ENCODE measurements at places on chromosomes 1 and 21.

- DNase-seq: peak; percentile 82
Observed at GRCh38 chr1:24966724-24967346, 36.8 kb upstream of the RUNX3 start.

GRCh38 chr1:1065265-1065939 lies 8.7 kb downstream of the RNF223 start:
- DNase-seq: no peak

- no peak for DNase-seq
Observed at GRCh38 chr1:11881749-11882441, 23.1 kb upstream of the NPPB start.

DNA sequence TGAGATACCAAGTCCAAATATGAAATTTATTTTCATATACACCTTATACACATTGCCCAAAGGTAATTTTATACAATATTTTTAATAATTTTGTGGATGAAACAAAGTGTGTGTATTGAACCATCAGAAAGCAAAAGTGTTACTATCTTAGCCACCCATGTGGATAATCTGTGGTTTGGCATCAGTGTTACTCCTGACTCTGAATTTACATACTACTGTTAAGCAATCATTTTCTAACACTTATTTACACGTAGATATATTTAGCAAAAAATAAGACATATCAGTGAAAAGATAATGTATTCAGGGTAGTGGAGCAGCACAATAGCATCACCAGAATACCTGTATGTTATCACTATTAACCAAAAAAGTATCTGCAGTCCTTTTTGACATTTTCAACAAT lies 23.8 kb downstream of the DENND2D start:
- no peak for DNase-seq

DNA sequence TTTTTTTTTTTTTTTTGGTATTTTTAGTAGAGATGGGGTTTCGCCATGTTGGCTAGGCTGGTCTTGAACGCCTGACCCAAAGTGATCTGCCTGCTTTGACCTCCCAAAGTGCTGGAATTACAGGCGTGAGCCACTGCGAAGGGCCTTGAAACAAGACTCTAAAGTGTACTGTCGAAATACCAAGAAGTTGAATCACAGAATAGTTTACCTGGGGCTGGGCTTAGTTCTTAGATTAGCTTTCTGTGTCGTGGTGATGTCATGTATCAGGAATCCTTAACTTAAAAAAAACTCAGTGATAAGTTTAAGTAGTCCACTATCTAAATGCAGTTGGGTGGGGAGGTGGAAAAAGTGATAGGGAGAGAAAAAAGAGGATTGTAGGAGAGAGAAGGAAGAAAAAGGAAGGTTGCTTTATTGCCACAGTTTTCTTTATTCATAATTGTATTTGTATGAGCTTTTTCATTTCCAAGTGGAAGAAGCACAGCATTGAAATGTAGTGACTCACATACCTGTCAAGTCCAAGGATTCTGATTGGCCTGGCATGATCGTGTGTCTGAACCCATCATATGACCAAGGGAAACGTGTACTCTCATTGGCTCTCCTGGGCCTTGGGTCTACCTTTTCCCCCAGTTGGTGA lies 13.4 kb downstream of the ITSN1 start:
- DNase-seq: no peak

- DNase-seq: no peak
Observed at GRCh38 chr1:201332616-201333335, 44.7 kb downstream of the TNNT2 start.

DNA sequence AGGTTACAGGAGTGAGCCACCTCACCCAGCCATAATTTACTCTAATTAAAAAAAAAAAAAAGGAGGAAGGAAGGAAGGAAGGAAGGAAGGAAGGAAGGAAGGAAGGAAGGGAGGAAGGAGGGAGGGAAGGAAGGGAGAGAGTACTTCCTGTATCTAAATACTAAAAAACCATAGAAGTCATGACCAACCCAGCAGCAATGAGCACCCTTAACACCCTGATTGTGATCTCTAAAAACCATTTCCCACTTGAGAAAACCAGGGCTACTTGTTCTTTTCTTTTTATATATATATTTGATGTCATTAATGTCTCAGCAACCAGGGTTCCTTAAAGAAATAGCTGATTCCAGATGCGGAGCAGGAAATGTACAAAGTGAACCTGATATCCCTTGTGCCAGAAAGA lies 31.2 kb downstream of the ARID4B start:
- no peak for DNase-seq

DNA sequence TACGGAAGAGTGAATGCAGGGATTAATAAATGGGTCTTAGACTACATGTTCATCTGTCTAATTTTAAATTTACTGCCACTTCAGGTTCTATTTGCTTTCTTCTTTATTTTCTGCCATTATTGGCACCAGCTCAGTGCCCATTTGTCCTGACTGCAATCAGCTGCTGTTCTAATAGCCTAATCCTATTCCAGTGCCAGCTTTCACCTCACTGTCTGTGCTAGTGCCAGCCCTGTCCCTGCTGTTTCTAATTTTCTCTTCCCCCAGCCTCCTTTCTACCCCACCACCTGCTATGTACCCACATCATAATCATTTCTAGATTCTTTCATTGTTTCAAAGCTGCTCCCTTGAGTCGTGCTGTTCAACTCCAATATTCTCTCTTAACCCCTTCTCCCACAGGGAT lies 86.4 kb downstream of the KCNK1 start:
- no peak for DNase-seq

DNA sequence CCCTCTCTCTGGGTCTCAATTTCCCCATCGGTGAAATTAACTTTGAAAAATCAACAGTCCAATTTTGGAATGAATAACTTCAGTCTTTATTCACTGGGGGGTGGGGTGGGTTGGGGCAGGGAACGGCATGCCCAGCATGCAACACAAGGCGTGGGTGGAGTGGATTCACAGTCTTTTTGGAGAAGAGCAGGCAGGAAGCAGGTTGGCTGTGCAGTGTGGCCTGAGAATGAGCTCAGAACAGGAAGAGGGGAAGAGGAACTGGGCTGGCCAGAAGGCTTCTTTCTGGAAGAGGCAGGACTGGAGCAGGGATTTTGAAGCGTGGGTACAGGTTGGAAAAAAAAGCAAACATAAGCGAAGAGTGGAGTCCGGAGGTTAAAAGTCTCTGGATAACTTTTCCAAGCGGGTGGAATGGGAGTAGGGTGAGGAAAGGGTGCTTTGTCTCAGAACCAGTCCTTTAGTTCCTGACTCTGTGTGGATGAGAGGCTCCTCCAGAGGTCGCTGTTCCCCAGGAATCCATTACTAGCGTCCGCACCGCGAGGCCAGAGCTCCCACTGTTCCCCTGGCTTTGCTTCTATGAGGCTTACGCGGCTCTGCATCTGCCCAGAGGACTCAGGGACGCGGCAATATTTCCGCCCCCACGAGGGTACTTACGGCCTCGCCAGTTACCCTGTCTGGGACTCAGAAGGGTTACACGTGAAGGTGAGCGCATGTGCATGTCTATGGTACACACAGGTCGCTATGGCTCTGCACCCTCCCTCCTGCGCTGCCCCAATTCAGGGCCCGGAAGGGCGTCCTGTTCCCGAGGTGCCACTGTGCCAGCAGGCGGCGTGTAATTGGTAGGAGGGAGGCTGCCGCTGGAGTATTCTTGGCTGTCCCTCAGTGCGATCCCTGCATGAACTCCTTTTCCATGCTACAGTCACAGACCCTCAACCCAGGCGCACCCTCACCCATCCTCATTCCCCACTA lies 5.5 kb upstream of the FOXD2 start:
- no peak for DNase-seq

DNA sequence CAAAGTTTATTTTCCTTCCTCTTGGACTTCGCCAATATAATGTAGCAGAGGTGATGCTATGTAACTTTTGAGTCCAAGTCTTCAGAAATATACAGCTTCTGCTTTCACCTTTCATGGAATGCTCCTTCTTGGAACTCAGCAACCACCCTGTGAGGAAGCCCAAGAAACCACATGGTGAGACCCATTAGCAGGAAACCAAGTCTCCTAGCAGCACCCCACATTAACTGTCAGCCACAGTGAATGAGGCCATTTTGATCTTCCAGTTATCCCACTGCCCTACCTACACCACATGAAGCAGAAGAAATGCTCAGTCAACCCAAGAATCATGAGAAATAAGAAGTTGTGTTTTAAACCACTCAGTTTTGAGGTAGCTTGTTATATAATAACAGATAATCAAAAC lies 58.2 kb downstream of the PAPPA2 start:
- no peak for DNase-seq

GRCh38 chr21:31629972-31630711 lies 29.4 kb upstream of the SOD1 start:
- no peak for DNase-seq

- DNase-seq: no peak
Observed at GRCh38 chr1:244160455-244161235, 109.6 kb downstream of the ZBTB18 start.

DNA sequence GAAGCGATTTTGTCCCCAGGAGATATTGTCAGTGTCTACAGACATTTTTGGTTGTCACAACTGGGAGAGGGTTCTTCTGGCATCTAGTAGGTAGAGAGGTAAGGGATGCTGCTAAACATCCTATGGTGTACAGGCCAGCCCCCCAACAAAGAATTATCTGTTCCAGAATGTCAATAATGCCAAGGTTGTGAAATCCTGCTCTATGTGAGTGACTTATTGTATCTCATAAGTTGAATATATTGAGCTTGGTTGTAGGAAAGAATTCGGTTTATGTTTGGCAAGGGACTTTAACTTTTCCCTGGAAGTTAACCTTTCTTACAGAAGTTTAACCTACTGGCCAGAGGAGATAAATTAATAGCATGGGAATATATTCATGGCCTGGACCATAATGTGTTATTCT lies 52.6 kb upstream of the ANGPTL1 start:
- no peak for DNase-seq
